Ovary (tissue), 10 donors: ENCODE measurements at places on chromosomes 7 and 10.

DNA sequence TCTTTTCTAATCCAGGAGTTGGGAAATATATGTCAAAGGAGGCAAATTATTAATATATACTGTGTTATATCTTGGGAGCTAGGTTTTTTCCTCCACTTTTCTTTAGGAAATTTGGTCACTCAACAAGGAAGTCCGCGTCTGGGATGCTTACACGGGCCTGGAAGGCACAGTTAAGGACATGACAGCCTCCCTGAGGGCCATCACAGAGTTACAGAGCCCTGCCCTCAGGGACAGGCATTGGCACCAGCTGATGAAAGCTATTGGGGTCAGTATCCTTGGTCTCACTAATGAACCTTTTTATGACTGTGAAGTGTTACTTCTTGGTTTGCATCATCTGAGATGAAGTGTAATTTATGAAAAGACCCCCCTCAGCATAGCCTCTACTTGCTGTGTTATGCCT is 74.7 kb downstream of the DNAH11 start:
- no peak for DNase-seq

- no peak for DNase-seq
These were observed 161.0 kb downstream of the DOCK4 start for GRCh38 chr7:112045222-112045621.

GRCh38 chr10:93493162-93493561 is 3.2 kb upstream of the CEP55 start:
- no peak for DNase-seq

DNA sequence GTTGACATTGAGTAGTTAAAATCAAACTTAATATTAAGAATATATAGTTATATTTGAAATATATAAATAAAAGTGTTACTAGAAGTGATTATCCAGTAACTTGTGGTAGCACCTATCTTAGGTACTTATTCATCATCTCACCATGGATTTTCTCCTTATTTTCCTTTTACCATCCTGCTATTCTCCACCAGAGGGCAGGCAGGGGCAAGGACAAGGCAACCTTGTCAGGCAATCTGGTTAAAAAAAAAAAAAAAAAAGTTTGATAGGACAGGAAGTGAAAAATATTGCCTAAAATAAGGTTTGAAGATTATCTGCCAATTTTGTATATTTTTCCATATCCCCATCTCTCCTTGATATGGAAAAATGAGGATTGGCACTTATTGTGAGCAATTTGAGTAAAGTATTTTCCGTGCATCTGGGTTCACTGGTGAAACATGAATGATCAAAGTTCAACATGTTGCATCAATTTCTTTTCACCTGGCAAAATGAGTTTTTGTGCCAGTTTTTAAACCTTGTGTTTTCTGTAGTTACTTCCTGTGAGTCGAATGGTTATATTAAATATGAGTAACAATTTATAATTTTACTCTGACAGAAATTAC is 256.7 kb downstream of the AGMO start:
- DNase-seq, result peak; percentile 45

DNA sequence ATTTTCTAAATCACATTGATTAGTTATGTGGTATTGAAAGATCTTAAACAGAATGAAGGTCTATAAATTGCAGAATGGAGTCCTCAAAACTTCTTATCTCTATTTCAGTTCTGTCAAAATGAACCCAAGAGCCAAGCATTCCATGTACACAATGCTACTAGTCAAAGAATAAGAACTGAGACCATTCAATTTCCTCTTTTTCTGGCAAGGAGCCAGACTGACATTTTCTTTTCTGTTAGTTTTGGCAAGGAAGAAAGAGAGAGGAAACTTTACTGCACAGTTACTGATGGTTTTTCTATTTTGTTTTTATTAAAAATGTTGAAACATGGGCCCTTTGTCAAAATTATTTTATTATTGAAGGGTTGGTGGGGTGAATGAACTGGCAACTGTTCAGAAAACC is 181.8 kb upstream of the FERD3L start:
- DNase-seq, result no peak

- no peak for DNase-seq
These were observed 1.0 kb upstream of the CTTNBP2 start for GRCh38 chr7:117874191-117874700.

- DNase-seq, result no peak
These were observed 51.5 kb downstream of the ANKMY2 start for GRCh38 chr7:16594061-16594460.

- DNase-seq, result no peak
These were observed 139.1 kb downstream of the GATA3 start for GRCh38 chr10:8193546-8193945.

DNA sequence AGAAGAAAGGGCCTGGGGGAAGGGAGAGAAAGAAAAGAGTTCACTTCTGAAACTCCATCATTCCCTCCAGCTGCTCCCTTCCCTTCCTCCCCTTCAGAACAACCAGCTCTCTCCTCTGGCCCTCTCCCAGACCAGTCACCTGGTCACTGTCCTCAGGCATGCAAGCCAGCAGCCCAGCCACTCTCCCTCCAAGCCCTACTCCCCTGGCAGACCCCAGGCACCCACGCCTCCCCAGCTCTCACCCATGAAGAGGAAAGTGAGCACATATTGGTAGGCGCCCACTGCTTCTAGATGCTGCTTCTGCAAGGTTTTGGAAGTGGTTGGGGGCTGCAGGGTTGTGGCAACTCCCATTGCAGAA is 353 bp downstream of the MOGAT3 start:
- DNase-seq, result no peak

DNA sequence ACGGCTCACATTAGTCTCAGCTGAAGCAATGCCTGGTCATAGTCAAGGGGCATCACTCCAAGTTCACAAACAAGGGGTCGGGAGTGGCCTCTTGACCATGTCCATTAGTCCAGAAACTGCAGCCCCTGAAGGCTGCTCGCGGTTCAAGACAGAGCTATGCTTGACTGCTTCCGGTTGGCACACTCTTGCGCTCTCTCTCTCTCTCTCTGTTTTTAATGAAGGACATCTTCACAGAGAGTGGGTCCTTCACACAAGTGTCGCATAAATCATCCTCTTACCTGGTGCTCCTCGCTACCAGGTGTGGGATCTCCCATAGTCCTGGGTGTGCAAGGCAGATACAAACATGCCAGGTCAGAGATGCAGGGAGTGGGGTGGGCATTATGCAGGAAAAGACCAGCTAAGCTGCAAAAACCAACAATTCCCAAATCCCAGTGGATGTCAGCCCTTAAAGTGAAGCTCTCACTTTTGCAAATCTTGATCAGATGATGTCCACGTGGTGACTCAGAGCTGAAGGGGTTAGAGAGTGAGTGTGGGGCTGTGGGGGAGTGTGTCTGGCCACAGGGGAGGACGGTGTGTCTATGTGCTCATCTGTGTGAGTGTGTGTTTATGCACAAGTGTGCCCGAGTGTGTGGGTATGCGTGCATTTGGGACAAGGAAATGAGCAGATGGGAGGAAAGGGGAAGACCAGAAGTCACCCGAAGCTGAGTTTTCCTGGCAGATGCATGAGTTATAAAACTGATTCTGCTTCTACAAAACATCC is 83.7 kb upstream of the PPP2R2D start:
- no peak for DNase-seq

DNA sequence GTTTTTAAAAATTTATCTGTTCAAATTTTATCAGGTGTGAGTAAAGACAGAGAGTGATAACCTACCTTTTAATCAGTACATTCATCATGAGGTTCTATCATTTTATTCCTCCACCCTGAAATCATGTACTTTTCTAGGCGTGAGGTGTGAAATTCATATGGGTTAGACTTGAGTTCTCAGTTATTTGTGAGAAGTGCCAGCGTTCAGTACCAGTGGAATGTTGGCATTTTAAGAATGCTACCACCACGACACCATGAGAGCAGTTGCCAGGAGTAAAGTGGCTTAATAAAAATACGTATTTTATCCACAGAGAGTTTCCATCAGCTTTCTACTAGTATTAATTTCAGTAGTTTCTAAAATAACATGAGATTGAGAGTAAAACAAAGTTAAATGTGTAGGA is 104.1 kb upstream of the FERD3L start:
- no peak for DNase-seq

DNA sequence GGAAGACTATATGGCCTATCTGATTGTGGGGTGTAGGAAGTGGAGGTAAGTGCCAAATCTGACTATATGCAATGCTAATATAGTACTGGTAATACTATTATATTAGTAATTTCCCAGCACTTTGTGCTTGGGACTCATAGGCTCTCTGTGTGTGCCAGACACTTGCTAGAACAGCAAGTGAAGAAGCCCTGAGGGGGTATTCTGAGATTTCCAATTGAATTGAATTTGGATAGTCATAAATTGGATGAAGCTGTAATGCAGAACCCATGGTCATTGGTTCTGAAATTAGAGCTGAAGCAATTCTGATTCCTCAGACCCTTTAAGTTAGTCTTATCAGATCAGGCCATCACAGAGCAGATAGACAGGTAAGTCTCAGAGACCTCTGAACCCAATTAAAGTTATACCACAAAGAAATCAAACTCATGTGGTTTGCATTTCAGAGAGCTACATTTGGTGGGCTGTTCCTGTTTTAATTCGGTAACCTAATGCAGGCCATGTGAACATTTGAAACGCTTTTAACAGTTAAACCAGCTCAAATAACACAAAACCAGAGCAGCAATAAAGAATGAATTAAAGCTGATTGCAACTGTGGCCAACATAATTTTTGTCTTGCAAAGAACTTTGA is 179.5 kb downstream of the CREB5 start:
- no peak for DNase-seq

DNA sequence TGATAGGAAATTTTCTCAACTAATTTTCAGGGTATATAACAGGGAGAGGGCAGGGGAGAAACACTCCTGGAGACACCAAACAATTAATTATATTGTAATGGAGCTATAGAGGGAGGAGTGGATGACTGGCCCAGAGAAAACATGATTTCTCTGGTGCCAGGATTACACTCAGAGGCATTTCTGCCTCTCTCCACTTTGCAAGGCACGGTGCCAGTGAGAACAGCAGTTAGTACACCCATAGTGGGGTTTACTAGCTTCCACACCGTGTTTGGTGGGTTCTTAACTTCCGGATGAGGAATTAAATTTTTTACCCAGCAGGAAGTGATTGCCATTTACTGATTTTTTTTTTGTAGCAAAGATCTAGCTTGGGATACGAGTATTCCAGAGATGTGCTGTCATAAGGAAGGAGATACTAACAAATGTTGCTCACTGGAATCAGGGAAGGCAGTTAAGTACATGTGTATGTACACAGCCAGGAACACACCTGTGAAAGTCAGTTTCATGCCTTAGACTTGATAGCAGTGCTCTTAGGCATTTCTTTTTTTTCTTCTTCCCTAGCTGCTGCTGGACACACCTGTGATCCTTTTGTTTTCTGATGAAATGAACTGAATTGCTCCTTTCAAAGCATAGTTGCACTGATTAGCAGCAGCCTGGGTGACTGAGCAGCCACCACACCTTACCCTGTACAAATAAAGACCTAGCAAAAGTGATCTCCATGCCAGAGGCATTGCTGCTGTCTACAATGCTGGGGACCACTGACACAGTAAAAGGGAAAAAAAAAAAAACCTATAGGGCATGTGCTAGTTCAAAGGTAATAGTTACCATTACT is 58.1 kb downstream of the POLL start:
- no peak for DNase-seq

GRCh38 chr10:132030898-132031463 is 34.8 kb upstream of the JAKMIP3 start:
- no peak for DNase-seq

DNA sequence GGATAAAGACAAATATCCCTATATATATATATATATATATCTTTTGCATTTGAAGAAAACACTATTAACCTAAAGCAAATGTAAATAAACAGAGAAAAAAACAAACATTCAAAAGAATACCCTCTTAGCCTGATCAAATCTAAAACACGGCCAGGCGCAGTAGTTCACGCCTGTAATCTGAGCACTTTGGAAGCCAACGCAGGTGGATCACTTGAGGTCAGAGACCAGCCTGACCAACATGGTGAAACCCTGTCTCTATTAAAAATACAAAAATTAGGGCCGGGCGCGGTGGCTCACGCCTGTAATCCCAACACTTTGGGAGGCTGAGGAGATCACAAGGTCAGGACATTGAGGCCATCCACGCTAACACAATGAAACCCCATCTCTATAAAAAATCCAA is 9.2 kb downstream of the ANXA7 start:
- DNase-seq, result no peak

DNA sequence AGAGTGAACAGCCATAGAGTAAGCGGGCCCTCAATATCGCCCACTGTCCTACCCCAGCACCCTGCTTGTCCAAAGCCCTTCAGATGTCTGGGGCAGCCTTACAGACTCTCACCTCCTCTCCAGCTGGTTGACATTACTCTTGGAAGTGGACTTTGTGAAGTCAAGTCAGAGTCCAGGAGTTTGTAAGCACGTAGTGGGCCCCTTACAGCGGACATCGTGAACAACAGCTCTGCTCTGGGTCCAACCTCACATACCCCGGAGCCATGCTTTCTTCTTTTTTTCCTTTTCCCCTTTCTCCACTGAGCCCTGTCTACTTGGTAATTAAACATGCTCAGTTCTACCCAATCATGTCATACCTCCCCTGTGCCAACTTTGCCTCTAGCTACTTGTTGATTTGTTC is 17.5 kb downstream of the HNRNPF start:
- no peak for DNase-seq

- no peak for DNase-seq
These were observed 433.9 kb downstream of the RPS24 start for GRCh38 chr10:78467496-78468106.

- no peak for DNase-seq
These were observed 41.9 kb downstream of the PRSS2 start for GRCh38 chr7:142812437-142813215.

GRCh38 chr7:66333443-66333842 is 128.3 kb downstream of the TPST1 start:
- no peak for DNase-seq

- no peak for DNase-seq
These were observed 17.8 kb upstream of the INSIG1 start for GRCh38 chr7:155279787-155280445.

DNA sequence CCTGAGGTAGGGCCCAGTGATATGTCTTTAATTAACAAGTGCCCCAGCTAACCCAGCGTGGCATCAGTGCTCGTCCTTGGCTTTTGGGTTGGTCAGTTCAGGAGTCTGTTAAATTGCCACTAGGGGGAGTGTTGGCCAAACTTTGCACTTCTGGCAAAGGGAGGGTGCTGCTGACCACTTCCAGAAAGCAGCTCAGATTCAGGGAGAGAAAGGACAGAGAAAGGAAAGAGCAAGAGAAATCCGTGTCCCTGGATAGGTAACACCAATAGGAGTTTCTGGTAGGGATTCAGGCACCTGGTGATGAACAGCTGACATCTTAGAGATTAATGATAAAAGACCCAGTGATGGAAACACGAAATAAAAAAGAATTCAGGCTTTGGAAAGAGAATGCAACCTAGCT is 243.1 kb upstream of the AOAH start:
- DNase-seq, result peak; percentile 63

DNA sequence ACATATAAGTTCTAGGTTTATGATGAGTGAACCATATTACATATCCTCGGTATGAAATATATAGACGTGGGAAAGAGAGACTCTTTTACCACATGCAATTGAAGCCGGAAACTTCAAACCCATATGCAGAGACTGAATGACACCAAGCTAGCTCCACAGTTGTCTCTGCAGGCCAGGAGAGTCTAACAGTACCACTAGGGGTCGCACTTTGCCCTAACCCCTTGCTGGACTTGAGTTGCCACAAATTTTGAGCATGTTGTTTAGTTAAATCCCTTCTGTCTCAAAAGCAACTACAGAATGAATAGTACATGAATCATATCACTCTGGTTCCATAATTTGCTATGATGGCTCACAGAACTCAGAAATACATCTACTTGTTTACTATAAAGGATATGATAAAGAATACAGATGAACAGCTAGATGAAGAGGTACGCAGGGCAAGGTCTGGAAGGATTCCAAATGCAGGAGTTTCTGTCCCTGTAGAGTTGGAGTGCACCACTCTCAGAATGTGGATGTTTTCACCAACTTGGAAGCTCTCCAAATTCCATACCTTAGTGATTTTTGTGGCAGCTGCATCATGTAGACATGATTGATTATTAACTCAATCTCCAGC is 112.4 kb upstream of the YAE1 start:
- DNase-seq, result no peak
